ENCODE measurements at places on chromosomes 6 and 20. TPM values are rescaled to one million over a fixed set of nuclear protein-coding genes. Genes with fewer than 3 reads are reported as not detected.

DNA sequence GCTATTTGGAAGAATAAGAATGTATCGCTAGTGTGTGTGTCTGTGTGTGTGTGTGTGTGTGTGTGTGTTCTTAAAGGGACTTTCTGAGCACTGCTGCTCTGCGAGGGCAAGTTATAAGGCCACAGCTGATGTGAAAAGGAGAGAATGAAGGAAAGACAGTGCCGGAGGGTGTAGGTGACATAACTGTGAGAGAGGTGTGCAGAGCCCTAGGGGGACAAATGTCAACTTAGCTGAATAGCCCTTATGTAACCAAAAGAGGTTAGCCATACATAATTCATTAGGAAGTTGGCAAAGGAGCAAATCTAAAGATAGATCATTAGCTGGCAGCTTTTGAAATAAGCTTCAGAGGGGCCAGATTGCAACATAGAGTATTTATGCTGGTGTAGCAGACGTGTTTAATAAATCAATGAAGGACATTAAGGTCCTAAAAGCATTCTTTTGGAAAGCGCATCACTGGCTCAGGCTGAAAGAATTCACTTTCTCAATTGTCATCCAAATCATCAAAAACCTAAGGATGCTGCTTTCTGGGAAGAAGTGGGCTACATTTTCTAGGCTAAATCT, 81.0 kb downstream of the NDUFAF5 start:
- DNase-seq, result no peak

DNA sequence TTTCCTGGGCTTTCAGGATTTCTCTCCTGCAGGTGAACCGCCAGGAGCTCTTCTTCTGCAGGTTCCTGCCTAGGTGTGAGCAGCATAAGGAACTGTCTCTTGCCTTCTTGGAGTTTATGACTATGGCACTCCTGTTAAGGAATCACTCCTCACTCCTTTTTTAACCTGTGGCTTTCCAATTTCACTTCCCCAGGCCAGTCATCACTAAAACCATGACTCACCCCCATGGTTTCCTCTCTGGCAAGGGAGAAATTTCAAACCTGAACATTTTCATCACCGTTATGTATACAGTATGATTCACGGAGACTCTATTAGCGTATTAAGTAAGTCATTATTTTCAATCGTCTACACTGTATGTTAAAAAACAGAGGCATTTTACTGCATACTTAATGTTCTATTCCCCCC, 78.2 kb upstream of the ARID1B start:
- no peak for DNase-seq

The WASF1 gene
- 25.6 TPM for total RNA-seq

The BICRAL gene
- 6.2 TPM for total RNA-seq
